Activated CD4-positive, alpha-beta T cell treated with anti-CD3 and anti-CD28 coated beads, Interleukin-2, amount 10 ng/mL, durations not matched to agents 7 days and 5 days (primary cell): ENCODE measurements at places on chromosomes 2 and 18. TPM values are rescaled to one million over a fixed set of nuclear protein-coding genes. Genes with fewer than 3 reads are reported as not detected.

Gene ID2
- total RNA-seq: 134 TPM

- no peak for DNase-seq
Measured at GRCh38 chr2:144390424-144391020, 129.4 kb downstream of the ZEB2 start.

DNA sequence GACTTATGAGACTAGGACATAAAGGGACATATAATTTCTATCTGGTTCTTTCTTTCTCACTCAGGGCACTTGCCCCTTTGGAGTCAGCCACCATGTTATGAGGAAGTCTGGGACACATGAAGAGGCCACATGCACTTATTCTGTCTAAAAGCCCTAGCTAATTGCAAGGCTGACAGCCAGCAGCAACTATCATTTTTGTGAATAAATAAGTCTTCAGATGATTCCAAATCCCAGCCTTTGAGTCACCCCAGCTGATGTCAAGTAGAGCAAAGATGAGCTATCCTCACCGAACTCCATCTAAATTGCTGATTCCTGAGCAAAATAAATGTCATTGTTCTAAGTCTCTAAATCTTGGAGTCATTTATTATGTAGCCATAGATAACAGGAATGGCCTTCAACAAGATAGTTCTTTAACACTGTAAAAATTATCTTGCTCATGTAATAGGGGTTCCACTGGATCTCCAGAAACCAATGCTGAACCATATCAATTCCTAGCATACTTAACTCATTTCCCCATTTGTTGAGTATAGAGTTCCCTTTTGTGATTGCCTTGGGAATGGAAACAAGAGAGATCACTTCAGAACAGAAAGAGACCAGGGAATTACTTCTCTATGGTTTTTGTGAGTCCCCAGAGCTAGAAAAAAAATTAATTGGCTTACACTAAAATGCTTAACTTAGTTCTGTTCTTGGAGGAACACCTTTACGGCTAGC is 50.6 kb upstream of the FN1 start:
- no peak for DNase-seq

Gene MEX3C
- total RNA-seq: 49.6 TPM

DNA sequence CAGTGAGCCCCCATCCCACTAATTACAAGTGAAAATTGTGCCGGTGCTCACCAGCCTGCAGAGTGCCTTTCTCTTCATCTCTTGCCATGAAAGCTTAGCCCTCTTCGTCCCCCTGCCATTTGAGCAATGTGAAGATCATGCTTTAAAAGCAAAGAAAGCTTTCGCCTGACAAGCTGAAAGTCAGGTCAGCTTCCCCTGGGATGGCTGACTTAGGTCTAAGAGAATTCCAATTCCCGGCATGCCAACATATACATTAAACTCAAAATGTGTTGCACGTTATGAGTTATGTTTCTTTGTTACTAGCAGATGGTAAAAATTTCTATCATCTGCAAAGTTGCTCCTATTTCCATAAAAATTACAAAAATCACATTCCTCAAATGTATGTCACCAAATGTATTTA is 129.8 kb downstream of the AFF3 start:
- no peak for DNase-seq

DNA sequence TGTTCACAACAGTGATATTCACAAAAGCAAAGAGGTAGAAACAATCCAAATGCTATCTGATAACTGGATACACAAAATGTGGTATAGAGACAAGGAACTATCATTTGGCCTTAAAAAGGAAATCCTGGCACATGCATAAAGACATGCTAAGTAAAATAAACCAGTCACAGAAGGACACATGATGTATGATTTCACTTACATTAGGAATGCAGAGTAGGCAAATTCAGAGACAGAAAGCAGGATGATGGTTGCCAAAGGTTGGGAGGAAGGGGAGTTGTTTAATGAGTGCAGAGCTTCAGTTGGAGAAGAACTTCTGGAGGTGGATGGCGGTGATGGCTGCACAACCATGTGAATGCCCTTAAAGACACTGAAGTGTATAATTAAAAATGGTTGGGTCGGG is 38.1 kb downstream of the ATP8B1 start:
- DNase-seq: no peak

Gene FOXD4L1
- total RNA-seq: 0.25 TPM

GRCh38 chr18:67183398-67183797 is 333.1 kb downstream of the DSEL start:
- no peak for DNase-seq

- no peak for DNase-seq
Measured at GRCh38 chr2:239719791-239720360, 305.3 kb downstream of the NDUFA10 start.

Gene DPP10
- not detected for total RNA-seq

- peak; percentile 97 for DNase-seq
Measured at GRCh38 chr18:41954827-41955613, at the start of gene PIK3C3. Gene PIK3C3 (plus strand): TSS chr18:41955234. CDS start chr18:41955292, 58 bp downstream.

GRCh38 chr18:1047406-1047805 is 142.7 kb downstream of the ADCYAP1 start:
- no peak for DNase-seq

Gene VIT
- total RNA-seq: not detected

DNA sequence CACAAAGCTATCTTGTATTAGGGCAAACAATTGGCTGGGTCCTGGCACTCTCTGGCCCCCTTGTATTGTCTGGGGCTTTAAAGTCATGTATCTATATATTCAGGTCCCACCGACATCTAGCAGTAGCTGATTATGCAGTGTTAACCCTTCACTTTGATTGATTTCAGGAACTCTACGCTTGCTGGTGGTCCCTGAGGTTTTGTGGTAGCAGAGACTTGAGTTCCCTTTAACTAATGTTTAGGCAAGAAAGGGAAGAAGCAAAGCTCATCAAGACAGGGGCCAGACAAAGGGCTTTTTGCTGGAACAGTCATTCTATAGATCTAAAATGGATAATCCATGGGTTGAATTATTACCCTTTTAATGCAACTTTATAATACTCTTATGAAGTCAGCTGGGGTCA is 95.3 kb upstream of the EPB41L3 start:
- DNase-seq: no peak

Gene TMEM178A
- not detected for total RNA-seq

GRCh38 chr2:67156796-67157195 is 240.3 kb upstream of the ETAA1 start:
- no peak for DNase-seq

DNA sequence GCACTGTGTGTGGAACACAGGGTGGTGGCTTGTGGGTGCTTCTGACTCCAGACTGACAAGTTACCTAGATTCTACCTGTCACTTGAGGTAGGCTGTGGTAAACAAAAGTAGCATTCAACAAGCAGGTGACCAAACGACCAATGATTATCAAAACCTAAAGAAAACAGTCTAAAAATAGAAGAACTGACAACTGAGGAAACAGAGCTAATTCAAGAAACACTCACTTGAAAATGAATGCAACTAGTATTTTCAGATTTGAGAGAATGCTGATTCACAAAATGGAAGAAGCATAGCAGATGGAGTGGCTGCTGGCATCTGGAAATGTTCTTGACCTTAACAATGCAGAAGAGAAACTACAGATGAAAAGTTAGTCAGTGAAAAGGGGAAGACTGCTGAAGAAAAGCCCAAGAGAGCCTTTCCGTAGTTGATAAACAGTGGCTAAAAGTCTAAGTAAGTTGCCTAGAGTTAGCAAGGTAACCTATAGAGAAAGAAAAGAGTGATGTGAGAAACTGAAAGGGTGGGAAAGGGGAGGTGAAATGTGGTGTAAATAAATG is 170.4 kb downstream of the NCK2 start:
- no peak for DNase-seq

DNA sequence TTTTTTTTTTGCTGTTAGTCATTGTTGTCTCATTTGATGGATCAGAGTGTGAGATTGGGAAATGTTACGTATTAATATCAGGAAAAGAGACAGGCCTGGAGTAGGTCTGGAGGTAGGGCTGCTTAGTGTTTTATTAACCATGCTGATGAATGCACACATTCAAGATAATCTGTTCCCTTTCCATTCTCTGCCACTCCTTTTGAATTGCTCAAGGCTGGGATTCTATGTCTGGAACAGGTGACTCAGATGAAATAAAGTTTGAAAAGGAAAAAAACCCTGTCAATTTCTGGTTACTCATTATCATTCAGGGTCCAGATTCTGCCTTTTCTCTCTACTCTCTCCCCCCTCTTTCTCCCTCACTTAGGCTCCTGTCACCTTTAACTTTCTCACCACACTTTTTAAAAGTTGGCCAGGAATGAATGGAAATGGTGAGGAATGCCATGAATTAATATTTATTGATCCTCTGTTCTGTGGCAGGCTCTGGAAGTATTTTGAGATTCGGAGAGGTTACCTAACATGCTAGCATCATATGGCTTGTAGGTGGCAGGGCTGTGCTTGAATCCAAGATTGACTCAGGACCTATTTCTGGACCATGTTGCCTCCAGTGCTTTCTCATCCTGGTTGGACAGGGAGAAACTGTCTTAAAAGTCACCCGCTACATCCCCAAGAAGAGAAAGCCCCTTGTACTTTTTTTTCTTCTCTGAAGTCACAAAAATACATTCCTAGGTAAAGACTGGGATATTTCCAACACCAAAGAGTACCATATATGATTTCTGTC is 40.2 kb downstream of the MAP4K4 start:
- no peak for DNase-seq

DNA sequence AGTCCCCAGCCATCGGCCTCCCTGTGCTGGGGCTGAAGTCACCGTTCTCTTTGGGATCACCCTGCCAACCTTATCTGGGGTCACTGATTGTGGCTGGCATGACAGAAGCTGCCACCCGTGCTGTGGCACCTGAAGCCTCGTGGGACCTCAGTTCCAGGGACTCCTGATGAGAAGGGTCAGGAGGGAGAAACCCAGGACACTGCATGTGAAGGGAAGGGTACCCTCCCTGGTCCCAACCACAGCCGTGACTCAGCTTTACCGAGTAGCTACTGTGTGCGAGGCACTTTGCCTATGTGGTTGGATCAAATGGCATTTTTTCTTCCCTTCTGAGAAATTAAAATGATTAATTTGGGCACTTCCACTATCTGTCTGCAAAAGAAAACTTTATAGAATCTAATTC is 64.4 kb downstream of the SP110 start:
- DNase-seq: no peak

DNA sequence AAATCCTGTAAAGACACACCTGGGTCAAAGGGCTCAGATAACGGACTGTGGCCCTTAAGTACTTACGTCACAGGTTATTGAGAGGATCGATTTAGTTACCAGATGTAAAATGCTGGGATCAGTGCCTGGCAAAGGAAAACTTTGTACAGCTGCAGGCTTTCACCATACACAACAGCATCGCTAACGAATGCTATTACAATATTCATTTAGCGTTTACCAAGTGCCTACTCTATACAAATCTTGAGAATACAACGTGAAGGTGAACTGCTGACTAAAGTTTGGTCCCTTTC is 619 bp upstream of the MSH6 start:
- DNase-seq: no peak

- DNase-seq: no peak
Measured at GRCh38 chr2:132577686-132578085, 92.3 kb downstream of the LYPD1 start.

GRCh38 chr18:1488957-1489356 is 584.3 kb downstream of the ADCYAP1 start:
- no peak for DNase-seq

Gene ARHGEF33
- total RNA-seq: not detected

- no peak for DNase-seq
Measured at GRCh38 chr18:7855671-7856070, 288.6 kb downstream of the PTPRM start.

DNA sequence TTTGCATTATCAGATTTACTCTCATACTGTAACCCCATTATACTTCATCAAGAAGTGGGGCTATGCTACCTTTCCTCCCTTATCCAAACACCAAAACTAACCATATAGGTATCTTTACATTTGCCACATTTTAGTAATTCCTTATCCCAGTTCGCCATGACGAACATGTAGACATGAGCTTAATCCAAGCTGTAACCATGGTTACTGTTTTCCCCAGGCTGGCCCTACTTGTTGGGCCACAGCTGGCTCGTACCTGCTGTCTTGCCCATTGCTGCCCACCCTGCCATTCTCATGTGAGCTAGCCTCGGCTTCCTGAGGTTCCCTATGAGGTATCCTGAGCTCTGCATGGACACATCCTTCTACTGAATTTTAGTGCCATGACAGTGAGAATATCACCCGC is 117.7 kb downstream of the PARD3B start:
- no peak for DNase-seq
